ENCODE measurements at places on chromosomes 6 and 20. TPM values are rescaled to one million over a fixed set of nuclear protein-coding genes. Genes with fewer than 3 reads are reported as not detected.

GRCh38 chr6:155853011-155853410, 397.4 kb upstream of the NOX3 start:
- no peak for DNase-seq

GPR63 gene
- total RNA-seq = not detected

DNA sequence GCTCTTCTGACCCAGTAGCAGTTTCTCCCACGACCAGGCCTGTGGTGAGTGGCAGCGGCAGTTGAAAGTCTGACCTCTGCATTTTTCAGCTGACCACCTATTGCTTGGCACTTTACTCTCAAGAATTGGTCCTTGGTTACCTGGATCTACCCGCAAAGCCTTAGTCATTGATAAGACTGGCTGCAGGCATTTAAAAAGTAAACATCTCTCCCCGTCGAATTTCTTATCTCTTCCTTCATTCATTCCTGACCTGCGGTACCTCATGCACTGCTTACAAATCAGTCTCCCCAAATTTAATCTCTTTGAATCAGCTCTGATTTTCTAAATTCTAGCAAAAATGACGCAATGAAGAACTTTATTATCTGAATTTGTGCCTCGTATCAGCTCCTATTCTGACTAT, 26.1 kb upstream of the IPCEF1 start:
- DNase-seq = peak; percentile 10

GRCh38 chr6:133681891-133682290, 207.0 kb upstream of the TCF21 start:
- DNase-seq = no peak

DNA sequence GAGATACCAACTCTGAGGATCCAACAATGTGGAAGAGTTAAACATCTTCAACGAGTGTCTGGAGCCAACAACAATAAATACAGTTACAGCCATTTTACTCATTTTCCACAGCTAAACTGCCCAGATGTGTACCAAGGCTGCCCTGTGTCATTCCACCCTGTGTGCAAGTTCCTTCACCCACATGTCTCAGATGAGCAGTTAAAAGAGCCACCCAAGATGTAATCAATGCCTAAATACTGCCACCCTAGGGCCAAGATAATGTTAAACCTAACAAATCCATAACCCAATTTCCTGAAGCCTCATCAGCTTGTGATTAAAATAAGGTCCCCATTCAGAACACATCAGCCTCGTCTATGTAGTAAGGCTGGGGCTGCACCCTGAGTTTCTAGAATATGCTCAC, 59.9 kb downstream of the GMDS start:
- no peak for DNase-seq

GRCh38 chr6:136696238-136696637, 96.0 kb downstream of the MAP3K5 start:
- DNase-seq = no peak

GRCh38 chr6:165729307-165729936, 66.4 kb upstream of the PDE10A start:
- peak; percentile 68 for DNase-seq

RAB44 gene
- total RNA-seq = not detected

POPDC3 gene
- total RNA-seq = not detected

DNA sequence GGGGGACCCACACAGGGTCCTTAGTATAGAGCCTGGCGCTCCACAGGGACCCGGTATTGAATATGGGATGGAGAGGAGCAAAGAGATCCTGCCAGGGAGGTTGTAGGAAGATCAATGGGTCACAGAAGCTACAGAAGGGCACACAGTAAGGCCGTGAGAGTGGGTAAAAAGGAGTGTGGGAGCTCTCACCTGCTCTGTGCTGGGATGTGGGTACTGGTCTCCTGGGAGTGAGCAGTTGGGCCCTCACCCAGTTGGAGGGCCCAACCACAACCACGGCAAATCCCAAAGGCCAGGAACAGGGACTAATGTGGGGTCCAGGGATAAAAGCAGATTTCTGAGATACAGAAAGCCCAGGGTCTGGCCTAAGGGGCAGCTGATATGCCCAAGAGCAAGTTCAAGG, 73.4 kb upstream of the RNF24 start:
- no peak for DNase-seq

DNA sequence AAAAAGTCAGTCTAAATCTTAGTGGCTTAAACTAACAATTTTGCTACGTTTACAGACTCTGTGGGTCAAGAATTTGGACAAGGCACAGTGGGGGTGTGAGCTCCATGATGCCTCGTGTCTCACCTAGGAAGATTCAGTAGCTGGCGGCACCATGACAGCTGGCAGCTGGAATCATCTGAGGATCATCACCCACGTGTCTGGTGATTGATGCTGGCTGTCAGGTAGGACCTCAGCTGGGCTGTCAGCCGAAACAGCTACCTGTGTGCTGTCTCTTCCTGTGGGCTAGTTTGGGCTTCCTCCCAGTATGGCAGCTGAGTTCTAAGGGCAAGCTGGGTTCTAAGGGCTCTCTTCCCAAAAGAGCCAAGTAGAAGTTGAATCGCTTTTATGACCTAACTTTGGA, 26.4 kb upstream of the DLGAP4 start:
- DNase-seq = no peak

- no peak for DNase-seq
These were observed 117.3 kb downstream of the ARHGAP18 start for GRCh38 chr6:129592516-129593232.

DNA sequence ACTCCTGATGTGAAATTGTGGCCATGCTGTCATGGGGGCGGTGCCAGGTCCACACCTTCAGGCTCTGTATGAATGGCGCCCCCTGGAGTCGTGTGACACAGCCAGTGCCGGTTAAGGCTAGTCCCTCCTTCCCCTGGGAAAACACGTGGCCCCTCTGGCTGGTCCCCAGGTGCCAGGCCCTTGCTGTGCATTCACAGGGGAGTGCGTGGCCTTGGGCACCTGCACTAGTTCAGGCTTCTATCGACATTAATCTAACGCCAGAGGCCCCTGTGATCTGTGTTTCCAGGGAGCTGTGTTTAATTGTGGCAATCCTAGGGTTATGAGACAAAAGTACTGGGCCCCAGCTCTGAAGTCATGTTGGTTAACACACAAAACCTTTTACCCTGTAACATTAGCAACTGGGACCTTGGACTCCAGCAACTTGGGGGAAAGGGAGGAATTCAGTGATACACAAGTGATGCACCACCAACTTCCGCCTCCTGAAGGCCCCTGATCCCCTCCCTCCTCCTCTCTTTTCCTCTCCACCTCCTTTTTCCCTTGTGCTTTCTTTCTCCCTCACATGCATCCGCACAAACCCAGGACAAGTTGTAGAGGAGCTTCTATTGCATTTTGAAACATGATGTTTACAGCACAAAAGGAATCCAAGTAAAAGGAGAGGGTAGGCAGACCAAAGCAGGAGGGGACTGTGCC, 74.0 kb downstream of the SSR1 start:
- peak; percentile 91 for DNase-seq

SLC22A7 gene
- not detected for total RNA-seq

- DNase-seq = no peak
These were observed 16.2 kb downstream of the FRS3 start for GRCh38 chr6:41763470-41763869.
